ENCODE measurements at places on chromosomes 4 and X.

DNA sequence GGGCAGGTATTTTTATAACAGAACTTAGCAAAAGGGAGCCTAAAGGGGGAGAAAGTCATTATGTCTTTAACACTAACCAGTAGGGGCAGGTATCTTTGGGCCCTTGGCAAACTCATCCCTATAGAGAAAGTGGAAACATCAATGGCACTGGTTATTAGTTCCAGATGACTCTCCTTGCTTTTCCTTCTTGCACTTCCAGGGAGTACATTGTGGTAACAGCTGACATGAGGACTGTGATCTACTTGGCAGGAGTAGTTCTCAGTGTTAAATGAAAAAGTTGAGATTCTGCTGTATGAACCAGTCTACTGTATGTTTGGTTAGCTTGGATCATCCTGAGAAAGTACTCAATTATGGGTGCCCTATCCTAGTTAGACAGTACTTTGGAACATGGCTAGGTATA is 93.6 kb downstream of the ATXN3L start:
- no peak for DNase-seq
- H3K4me1 ChIP-seq: no peaks in the 10 kb centered on the region
- H3K27me3 ChIP-seq: peaks cover 2% of the 10 kb centered on the region
- H3K4me3 ChIP-seq: no peak overlapping the region
- H3K36me3 ChIP-seq: no peaks in the 10 kb centered on the region
- no peak overlapping the region for H3K27ac ChIP-seq

DNA sequence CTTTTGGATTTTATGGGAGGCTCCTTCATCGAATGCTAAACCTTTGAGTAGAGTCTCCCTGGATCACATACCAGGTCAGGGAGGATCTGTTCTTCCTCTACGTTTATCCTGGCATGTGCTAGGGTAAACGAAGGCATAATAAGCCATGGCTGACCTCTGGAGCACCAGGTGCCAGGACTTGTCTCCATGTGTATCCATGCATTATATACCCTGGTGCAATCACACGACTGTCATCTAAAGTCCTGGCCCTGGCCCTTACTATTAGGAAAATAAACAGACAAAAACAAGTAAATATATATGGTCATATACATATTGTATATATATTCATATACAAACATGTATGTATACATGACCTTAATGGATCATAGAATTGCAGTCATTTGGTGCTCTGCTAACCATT is 21.2 kb downstream of the EREG start:
- H3K27ac ChIP-seq: no peak overlapping the region
- DNase-seq: no peak
- H3K36me3 ChIP-seq: no peaks in the 10 kb centered on the region

DNA sequence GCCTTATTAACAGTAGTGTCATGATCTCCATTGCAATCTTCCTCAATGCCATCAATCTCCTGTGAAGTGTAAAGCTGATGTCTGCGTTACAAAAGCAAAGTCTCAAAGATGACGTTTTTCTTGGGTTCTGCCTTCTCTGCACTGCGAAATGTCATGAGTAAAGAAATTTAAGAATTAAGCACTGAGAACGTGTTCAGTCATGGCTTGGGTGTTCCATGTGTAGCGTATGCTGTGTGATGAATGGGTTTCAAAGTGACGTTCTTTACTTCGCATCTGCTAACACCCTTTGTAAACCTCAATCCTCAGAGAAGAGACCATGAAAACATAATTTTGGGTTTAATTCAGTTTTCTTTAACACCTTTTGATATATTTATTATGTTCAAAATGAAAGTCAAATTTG is 999 bp downstream of the NAP1L5 start:
- H3K36me3 ChIP-seq: peaks cover 2% of the 10 kb centered on the region
- no peak overlapping the region for H3K27ac ChIP-seq
- H3K4me3 ChIP-seq: peak overlapping the region; percentile 68
- no peak for DNase-seq

DNA sequence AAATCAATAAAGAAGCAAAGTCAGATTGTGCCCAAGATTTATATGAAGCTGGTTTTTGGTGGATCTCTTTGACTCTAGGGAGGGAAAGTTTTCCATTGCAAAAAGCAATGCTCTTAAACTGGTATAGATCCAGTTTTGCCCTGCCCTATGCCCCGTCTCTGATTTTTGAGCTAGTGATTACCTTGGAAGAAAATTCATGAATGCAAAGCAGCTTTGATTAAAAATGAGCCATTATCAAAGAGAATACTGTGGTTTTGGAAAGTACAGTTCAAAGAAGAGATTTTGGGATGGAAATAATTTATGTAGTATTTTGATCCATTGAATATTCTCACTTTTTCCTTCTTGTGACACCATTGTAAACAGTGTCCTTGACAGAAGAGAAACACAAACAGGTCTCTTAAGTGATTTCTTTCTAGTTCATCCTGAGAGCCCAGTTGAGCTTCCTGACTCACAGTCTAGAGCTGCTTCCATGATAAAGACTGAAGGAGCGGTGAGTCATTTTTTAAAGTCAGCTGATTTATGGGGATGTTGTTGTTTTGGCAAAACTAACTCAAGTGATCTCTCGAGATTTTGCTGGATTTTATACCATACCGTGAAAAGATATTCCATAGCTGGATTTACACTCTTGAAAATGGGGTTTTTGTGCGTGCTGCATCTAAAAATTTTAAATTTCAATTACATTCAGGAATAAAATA is 76.7 kb downstream of the AFF1 start:
- no peaks in the 10 kb centered on the region for H3K36me3 ChIP-seq
- no peaks in the 10 kb centered on the region for H3K27me3 ChIP-seq
- peaks cover 55% of the 10 kb centered on the region for H3K4me1 ChIP-seq
- peak overlapping the region; percentile 95 for H3K27ac ChIP-seq

DNA sequence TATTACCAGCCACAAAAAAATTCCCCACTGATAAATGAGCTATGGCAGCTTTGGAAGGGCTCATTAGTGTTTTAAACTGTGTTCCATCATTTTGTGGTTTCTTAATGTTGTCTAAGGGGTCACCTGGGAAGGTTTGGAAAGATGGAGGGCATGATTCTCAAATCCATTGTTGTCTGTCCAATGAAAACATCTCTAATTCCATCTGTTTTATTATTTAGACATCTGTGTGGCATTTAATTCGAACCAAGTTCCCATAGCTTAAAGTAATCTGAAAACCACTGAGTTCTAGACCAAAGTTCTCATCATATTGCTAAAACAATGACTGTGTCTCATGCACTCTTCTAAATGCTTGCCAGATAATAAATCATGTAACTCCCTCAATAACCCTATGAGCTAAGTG is 103.8 kb upstream of the PPP3CA start:
- no peaks in the 10 kb centered on the region for H3K27me3 ChIP-seq
- no peaks in the 10 kb centered on the region for H3K36me3 ChIP-seq
- H3K4me1 ChIP-seq: no peaks in the 10 kb centered on the region
- H3K27ac ChIP-seq: no peak overlapping the region

DNA sequence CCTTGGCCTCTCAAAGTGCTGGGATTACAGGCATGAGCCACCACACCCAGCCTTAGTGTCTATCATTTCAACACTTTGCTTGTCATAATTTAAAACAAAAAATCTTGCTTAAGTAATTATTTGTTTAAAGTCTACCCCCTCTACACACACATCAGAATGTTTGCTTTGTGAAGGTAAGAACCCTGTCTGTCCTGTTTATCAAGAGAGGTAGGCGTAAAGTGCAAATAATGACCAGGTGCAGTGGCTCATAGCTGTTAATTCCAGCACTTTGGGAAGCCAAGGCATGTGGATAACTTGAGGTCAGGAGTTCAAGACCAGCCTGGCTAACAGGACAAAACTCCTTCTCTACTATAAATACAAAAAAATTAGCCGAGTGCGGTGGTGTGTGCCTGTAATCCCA is 326.7 kb upstream of the CLNK start:
- no peaks in the 10 kb centered on the region for H3K4me1 ChIP-seq
- H3K27ac ChIP-seq: no peak overlapping the region
- H3K27me3 ChIP-seq: no peaks in the 10 kb centered on the region
- no peak for DNase-seq

GRCh38 chr4:7967063-7967440 is 27.4 kb upstream of the AFAP1 start:
- no peak for DNase-seq
- H3K36me3 ChIP-seq: no peaks in the 10 kb centered on the region
- peaks cover 32% of the 10 kb centered on the region for H3K4me1 ChIP-seq
- no peak overlapping the region for H3K27ac ChIP-seq
- H3K27me3 ChIP-seq: peaks cover 82% of the 10 kb centered on the region
- no peak overlapping the region for H3K4me3 ChIP-seq

DNA sequence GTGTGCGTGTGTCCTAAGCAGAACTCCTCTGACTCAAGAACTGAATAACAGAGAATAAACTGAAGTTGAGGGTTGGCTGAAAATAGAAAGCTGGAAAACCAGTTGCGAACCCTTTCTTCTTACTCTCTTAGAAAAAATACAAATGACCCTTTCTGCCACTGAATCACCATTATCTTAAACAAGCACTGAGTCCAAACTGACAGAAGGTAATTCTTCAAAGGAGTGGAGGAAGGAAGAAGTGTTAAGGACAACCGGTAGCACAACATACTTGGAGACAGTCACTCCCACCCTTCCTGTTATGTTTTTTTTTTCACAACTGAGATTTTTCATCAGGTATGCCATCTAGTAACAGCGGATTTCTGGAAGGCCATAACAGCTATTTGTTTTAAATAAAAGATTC is 38.1 kb downstream of the HELQ start:
- no peaks in the 10 kb centered on the region for H3K4me1 ChIP-seq
- peaks cover 43% of the 10 kb centered on the region for H3K36me3 ChIP-seq
- H3K4me3 ChIP-seq: no peak overlapping the region
- DNase-seq: no peak

DNA sequence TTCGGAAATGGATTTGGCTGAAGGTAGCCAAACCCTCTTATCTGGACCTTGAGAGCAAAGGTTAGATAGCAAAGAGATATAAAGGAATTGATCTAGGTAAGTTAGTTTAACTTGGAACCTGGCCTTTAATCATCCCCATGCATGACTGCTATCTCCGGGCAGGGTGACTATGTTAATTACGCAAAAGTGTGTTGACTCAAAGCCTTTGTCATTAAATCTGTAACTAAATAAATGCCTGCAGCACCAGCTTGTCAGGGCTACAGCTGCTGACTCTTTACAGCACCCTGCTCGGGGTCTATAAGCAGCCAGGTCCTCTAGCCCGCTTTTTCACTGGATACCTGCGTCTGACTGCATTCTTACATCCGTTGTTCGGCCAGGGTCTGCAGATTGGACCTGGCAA is 201.7 kb downstream of the TBCK start:
- no peaks in the 10 kb centered on the region for H3K4me1 ChIP-seq
- no peak for DNase-seq
- H3K36me3 ChIP-seq: peaks cover 67% of the 10 kb centered on the region
- no peaks in the 10 kb centered on the region for H3K27me3 ChIP-seq
- no peak overlapping the region for H3K4me3 ChIP-seq

DNA sequence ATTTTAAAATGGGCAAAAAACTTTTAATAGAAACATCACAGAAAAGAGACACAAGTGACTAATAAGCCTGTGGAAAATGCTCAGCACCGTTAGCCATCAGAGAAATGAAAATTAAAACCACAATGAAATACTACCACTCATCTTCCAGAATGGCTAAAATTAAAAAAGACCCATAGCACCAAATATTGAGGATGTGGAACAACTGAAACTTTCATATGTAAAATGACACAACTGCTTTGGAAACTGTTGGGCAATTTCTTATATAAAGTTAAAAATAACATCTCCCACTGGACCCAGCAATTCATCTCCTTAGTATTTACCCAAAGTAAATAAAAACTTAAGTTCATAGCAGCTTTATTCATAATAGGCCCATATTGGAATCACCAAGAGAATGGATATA is 94.2 kb downstream of the TENM3 start:
- no peaks in the 10 kb centered on the region for H3K27me3 ChIP-seq
- no peaks in the 10 kb centered on the region for H3K36me3 ChIP-seq
- no peak for DNase-seq
- H3K4me1 ChIP-seq: no peaks in the 10 kb centered on the region

GRCh38 chrX:41350150-41350975 is 16.4 kb downstream of the DDX3X start:
- no peak overlapping the region for H3K4me3 ChIP-seq
- DNase-seq: peak; percentile 44
- no peaks in the 10 kb centered on the region for H3K4me1 ChIP-seq
- no peaks in the 10 kb centered on the region for H3K27me3 ChIP-seq
- peaks cover 42% of the 10 kb centered on the region for H3K36me3 ChIP-seq
